Mammary epithelial cell (primary cell): ENCODE measurements at places on chromosomes 3 and 15.

GRCh38 chr3:31671976-31672375 is 139.3 kb downstream of the STT3B start:
- DNase-seq: no peak

DNA sequence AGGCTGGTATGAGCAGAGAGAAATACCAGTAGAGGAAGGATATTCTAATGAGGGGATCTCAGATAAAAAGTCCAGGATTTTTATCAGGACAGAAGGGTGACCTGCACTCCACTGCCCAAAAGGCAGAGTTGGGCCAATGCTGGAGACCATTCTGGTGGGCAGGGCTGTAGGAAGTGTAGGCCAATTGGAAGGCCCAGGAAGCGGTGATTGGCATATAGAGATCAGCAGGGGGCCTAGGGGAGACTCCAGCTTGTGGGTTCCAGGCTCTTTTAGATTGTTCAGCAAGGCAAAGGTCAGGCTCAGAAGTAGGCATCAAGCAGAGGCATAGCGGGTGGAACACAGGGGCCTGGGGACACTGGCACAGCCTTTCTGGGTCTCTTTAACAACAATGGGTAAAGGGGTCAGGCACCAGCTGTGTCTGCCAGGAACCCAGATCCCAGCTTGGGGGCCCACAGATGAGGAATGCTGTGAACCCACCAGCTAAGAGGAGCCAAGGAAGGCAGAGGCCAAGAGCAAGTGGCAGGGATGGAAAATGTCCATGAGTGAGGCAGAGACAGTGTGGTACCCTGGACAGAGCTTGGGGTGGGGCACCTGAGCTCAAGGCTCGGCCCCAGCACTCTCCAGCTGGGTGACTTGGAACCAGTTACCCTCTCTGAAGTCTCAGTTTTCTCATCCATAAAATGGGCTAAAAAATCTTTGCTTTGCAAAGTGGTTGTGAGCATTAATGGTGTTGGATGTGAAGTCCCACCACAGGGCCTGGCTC is 27.0 kb upstream of the RASGRF1 start:
- no peak for DNase-seq

- DNase-seq: no peak
Measured at GRCh38 chr15:27764339-27764738, 334.8 kb downstream of the OCA2 start.

DNA sequence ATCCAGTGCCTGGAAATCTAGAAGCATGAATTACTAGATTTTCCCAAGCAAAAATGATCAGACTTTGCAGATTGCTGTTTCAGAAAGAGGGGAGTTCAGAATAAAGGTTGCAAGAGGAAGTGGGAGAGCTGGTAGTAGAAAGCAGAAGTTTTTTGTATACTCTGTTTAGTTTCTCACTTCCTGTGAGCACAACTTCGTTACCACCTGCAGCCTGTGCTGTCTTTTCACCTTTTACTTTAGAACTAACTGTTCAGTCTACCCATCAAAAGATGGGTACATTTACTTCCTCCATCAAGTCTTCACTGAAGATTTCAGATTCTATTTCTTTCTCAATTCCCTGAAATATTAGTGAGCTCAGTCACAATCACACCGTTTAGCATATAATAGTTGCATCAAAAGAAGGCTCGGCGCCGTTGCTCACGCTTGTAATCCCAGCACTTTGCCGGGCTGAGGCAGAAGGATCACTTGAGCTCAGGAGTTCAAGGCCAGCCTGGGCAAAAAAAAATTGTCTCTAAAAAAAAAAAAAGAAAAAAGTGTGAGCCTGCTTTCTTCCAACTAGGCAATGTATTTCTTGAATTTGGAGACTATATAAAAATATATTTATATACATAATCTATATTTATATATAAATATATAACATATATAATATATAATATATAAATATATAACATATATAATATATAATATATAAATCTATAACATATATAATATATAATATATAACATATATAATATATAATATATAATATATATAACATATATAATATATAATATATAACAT is 1.8 kb upstream of the CEP97 start:
- DNase-seq: no peak

GRCh38 chr3:71523628-71524027 is 59.9 kb downstream of the FOXP1 start:
- DNase-seq: no peak

DNA sequence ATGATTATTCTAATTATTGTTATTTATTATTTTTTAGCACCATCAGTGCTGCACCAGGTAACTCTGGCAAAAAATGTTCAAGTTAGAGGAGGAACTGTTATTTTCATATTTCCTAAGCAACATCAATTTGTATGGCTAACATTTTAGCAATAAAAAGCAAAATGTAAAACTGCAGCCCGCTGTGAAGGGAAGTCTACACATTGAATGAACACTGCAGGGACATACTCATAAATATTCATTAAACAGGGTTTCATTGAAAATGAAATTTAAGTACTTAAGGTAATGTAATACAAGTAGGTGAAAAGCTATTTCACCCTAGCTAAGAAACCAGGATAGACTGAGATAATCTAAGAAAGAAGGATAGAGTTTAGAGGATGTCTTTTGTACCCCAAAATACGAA is 532.7 kb downstream of the NLGN1 start:
- DNase-seq: no peak

DNA sequence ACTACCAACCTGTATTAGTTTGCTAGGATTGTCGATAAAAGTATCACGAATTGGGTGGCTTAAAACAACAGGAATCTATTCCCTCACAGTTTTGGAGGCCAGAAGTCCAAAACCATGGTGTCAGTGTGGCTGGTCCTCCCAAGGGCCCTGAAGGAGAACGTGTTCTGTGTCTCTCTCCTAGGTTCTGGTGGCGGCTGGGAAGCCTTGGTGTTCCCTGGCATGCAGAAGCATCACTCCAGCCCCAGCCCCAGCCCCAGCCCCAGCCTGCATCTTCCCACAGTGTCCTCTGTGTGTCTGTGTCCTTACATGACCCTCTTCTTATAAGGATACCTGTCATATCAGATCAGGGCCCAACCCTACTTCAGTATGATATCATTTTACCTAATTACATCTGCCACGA is 272.5 kb upstream of the LYSMD4 start:
- DNase-seq: no peak

- no peak for DNase-seq
Measured at GRCh38 chr3:18853269-18853668, 295.0 kb upstream of the KCNH8 start.

DNA sequence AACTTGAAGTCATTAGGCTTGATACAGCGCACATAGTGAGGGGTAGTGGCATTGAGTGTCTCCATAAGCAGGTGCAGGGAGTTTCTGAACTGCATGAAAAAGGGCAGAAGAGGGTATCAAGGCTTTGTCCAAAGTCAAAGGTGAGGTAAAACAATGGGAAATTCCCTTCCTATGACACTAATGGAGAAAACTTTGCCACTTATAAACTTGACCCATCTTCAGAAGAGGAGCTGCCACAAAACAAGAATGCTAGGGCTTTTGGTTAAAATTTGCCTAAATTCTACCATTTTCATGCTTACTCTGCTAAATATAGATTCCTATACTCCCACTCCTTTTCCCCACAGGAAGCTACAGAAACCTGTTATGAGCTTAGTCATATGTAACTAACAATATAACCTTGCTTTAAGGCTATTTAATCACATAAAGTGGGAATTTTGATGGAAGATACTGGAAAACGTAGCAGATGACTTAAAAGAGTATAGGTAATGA is 87.5 kb upstream of the MYO5C start:
- no peak for DNase-seq

DNA sequence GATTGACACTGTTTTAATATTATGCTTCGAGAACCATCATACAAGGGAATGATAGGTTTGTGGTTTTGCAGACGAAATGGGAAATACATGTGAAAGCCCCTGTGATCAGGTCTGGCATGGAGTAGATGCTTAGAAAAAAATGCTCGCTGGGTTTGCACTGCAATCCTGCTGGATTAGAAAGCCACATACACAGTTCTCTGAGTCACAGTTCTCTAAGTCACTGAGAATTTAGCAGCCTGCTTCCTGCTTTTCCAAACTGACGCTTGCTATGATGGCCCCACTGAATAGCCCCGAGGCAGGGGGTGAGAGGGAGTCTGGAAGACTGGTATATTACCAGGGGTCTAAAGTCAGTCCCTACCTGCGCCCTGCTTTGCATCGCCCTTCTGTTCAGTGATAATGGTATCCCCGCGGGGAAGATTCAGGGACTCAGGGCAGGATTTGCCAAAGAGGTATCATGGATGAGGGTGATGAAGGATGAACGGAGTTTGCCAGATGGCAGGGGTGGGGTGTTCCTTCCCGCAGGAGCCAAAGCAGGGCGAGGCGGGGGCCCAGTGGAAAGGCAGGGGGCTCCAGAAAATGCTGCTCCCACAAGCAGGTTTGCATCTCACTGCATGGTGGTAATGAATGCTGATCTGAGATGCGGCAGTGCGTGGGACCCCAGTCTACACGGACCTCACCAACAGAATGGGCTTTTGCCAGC is 82.3 kb downstream of the IQSEC1 start:
- DNase-seq: peak; percentile 28

DNA sequence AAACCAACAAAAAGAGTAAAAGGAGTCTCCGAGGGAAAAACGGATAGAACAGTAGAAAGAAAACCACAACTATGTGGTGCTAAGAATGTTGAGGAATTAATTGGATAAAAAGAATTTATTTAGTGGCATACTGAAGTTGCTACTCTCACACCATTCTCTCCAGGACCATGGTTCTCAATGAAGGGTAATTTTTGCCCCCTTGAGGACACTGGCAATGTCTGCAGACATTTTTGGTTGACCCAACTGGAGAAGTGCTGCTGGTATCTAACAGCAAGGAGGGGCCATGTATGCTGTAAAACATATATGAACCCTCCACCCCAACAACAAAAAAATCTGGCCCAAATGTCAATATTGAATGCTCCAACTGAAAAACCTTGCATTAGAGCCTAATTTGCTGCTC is 85.9 kb upstream of the CSPG5 start:
- DNase-seq: no peak

- DNase-seq: peak; percentile 37
Measured at GRCh38 chr3:138914870-138915502, 32.0 kb downstream of the FOXL2 start.

DNA sequence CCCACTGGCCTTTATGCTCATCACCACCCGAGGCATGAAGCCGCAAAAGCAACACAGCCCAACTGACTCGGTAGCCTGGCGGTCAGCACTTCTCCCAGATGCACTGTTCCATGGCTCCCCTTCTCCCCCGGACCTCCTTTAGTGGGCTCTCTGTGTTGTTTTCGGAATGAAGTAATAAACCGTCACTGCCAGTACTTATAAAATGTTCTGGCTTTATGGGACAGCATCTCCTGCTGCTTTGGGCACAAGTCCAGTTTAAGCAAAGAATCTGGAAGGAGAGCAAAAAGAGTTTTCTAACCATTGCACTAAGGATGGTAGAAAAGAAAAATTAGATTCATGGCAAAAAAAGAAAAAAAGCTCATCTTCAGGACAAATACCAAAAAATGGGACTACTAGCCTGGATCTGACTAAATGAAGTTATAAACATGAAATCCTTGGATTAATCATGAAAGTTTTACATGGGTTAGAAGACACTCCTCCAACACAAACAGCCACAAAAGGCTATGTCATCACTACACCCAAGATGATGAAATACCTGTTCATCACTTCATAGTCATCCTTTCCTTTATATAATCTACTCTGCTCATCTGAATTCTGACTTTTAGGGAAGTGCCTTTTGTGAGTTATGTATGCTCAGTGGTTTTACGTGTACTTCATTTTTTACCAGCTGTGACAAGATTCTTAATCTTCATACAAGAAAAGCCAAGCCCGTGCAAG is 89.5 kb upstream of the UBE2E2 start:
- peak; percentile 91 for DNase-seq

- no peak for DNase-seq
Measured at GRCh38 chr3:154926721-154927120, 153.4 kb upstream of the MME start.

- peak; percentile 59 for DNase-seq
Measured at GRCh38 chr3:75101329-75102147, 487.1 kb upstream of the CNTN3 start.

DNA sequence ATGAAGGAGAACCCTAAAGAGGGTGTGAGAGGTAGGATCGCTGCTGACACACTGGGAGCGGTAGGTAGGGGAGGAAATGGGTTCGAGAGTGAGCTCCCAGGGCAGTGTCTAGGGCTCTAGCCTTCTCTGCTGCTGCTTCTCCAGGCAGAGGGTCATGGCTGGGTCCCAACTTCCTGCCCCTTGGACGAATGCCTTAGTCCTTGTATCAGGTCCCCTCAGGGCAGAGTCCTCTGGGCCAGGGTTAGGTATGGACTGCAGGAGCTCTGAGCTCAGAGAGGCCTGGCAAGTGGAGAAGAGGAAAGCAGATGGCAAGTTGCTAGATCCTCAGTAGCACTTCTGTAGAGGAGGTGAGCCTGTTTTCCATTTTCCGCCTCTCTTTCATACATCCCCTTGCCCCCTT is 2.9 kb downstream of the CORO2B start:
- no peak for DNase-seq

DNA sequence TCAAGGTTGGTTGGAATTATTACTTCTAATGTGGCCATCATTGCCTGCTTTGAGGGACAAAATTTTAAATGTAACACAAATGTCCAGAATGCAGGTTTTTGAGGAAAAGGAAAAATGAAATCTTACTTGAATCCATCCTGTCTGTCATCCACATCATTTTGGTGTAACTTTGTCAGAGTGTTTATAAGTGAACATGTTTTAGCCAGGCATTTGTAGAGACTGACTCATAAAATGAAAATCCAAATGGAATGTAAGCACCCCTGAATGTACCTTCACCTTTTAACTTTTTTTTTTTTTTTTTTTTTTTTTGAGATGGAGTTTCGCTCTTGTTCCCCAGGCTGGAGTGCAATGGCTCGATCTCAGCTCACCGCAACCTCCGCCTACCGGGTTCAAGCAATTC is 141.8 kb upstream of the BNIP2 start:
- peak; percentile 48 for DNase-seq

GRCh38 chr15:83850015-83850414 is 196.1 kb downstream of the ADAMTSL3 start:
- DNase-seq: no peak

DNA sequence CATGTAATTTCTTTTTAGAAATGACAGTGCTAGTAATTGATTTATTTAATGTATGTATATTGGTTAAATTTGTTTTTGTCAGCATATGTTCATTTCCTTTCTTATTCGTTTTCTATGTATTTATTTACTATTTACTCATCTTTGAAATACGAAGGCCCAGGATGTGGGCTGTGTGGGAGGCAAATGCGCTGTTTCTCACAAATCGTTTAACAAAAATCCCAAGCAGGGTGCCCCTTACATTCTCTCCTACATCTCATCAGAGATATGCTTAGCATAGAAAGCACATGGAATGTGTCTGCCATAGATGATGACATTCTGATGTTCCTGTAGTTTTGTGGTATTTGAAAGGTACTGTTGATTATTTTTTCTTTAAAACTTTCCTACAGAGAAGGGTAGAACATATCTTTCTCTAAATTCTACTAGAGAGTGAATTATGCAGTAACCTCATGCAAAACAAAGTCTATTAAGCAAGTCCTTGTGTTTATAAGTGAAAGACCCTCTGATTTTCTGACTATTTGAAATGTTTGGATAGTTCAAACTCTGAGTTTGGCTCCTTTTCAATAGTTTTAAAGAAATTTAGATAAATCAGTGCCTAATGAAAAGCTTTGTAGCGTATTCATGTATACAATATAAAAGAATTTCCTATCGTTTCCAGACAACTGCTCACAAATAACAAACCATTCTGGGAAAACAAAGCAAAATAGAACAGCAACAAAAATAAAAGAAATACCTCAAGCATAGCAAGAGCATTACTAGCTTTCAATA is 111.1 kb upstream of the VGLL3 start:
- no peak for DNase-seq

- peak; percentile 53 for DNase-seq
Measured at GRCh38 chr3:126304704-126305103, 52.5 kb downstream of the KLF15 start.
